ENCODE measurements at places on chromosomes 2 and 18.

DNA sequence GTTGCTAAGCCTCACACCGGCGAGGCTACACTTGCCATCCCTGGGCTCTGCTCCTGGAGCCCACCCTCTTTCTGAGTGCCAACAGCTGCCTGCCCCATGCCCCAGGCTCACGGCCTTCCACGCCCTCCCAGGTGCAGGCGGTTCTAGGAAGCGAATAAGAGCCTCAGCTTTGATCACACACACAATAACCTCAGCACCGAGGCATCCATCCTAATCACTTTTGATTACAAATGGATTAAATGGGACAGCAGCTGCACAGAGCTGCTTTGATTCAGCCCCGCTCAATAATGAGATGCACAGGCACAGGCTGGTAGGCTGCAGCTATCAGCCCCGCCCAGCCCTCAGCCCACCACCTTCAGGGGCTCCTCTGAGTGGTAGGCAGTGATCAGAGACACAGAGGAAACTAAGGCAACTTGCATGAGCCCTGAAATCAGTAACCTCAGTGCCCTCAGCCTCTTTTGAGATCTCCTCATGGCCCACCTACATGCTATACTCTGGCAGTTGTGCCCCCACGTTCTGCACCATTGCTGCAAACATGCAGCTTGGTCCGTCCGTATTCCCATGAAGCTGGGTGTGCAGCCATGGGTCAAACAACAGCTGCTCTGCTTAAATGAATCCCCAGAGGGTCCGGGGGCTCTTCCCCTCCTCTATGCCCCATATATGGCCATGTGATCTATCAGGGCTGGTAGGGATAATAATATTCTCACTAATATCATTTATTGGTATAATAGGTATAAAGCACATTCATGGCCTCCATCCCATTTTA lies 171.4 kb downstream of the SETBP1 start:
- no peak for DNase-seq

DNA sequence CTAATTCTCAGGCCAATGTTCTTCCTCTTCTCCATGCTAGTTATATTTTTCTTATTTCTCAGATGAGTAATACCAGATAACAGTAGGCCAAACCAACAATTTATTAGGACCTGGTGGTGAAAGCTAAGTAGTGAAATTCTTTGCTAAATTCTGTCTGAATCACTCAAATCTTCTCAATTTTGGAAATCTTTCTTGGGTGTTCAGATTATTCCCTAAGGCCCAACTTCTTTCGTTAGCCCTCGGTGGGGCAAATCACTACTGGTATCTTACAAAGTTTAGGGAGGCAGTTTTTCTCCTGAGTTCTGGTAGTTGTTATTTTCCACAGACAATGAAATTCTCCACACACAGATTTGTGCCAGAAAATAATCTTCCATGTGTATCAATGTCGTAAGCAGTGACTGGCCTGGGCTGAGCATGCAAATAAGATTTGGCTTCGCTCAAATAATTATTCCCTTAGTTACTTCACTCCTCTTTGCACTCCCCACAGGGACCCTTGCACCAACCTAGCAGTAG lies 443.5 kb upstream of the SLC14A2 start:
- DNase-seq, result peak; percentile 18

DNA sequence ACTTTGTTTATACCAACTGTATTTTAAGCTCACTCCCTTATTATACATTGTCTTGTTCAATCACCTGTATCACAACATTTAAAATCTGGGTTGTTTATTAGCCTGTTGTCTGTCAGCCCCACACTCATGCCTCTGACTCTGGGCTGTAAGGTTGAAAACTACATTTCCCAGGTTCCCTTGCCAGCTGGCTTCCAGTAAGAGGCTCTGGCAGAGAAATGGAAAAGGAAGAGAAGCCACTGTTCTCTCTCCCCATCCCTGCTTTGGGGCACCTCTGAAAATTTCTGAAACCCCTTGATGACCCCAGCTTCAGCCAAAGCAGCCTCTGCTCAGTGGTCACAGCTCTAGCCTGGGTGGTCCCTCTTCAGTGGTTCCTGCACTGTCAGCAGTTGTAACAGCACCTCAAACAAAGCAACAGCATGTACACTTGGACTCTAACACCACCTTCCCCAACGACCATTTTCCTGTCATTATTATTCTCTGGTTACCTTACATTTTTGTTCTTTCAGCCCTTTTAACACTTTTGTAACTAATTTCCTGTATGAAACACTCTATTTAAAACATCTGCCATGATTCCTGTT lies 108.9 kb upstream of the LGALSL start:
- DNase-seq, result no peak

GRCh38 chr18:715626-716025 lies 3.2 kb upstream of the ENOSF1 start:
- DNase-seq, result no peak

GRCh38 chr18:24995755-24996154 lies 356.2 kb downstream of the ZNF521 start:
- DNase-seq, result no peak

DNA sequence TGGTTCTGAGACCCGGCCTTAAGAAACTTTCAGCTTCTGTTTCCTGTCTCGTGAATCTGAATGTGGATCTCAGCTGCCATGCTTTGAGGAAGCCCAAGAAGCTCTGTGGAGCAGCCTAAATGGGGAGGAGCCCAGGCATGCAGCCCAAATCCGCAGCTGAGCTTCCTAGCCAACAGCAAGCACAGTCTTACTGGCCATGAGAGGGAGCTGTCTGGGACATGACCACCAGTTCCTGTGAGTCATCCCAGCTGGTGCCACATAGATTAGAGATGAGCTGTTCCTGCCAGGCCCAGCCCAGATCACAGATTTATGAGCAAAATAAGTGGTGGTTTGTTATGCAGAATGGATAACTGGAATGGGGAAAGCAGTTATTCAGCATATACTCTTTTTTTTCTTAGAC lies 224.4 kb upstream of the APCDD1 start:
- DNase-seq, result no peak

DNA sequence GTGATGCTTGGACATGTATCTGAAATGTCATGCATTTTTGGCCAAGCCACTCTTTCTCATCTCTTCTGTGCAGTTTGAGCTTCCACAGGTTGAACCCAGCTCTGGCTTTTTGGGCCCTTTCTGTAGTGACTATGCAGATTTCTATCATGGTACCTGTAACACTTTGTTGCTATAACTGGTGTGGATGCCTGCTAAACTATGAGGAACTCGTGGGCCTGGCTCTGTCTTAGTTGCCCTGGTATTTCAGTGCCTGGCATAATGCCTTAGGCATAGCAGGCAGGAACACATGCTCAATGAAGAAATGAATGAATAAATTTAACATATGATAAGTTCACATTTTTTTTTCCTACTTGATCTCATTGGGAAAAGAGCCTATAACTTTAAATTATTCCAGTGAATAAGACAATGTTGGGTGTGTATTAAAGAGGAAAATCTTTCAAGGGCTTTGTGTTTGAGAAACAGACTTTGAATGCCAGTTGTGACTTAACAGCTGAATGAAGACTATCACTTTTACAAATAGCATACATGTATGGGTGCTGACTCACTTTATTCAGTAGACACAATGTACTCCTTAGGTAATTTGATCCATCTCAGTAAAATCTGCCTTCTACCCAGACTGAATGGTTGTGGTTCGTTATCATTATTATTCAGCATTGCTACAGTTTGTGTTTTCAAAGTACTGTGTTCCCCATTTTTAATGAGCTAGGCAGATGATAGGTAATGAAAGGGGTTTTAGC lies 86.4 kb upstream of the MAP4K3 start:
- no peak for DNase-seq

DNA sequence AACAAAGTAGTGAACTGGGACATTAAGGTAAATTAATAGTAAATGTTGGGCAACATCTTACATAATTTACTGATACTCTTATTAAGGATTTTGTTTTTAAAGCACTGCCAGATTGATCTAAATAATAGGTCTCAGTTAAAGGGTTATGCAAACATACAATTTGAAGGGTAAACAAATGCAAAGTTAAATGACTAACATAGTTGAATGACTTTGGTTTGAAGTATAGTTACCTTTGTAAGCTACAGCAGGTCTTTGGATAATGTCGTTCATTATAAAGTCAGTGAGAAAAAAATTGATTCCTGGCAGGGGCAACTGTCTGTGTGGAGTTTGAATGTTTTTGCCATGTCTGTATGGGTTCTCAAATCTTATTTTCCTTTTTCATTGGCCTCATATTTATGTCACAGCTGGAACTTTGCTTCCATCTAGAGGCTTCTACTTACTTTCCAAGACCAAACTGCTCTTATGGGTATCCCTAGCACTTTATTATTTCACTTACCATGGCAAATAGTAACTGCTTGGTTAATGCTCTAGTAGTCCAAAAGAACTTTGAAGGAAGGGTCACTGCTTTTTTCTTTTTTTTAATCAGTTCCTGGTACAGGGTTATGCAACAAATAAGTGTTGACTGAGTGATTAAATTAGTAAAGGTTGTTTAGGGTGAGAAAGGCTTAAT lies 107.8 kb downstream of the NBEAL1 start:
- DNase-seq, result no peak

DNA sequence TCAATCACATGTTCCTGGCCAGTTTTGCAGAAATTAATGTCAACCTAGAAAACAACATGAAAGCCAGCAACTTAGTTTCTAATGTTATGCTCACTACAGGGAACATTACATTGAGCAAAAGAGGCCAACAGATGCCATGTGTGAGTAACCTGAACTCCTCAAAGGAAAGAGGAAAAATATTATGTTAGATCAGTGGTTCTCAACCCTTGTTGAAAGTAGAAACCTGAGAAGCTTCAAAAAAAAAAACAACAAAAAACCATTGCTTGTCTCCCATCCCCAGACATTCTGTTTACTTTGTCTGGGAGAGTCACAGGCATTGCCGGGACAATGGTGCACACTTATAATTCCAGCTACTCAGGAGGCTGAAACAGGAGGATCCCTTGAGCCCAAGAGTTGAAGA lies 57.7 kb downstream of the METTL4 start:
- DNase-seq, result no peak

DNA sequence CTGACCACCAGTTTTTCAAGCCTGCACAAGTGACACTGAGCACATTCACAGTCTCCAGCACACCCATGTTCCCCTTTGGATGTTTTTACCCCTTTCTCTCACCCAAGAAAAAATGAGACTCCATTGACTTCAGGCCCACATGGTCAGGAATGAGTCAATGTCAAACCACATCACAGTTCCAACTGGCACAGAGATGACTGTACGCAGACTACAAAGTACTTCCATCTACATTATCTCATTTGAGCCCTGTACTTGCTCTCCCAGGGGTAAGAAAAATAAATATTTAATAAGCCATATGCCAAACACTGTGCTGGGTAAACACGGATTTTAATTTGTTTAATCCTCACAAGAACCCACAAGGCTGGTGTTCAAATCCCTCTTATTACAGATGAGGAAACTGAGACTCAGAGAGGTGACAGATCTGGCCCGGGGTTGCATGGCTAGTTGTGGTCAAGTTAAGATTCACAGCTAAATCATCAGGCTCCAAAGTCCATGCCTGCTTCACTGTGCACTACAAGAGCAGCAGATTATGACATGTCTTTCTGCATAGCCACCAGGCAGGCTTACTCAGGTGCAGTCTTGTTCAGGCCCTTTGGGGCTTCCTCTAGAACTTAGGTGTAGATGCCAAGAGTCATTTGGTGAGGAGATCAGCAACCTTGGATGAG lies 106.1 kb downstream of the TXNL1 start:
- no peak for DNase-seq

DNA sequence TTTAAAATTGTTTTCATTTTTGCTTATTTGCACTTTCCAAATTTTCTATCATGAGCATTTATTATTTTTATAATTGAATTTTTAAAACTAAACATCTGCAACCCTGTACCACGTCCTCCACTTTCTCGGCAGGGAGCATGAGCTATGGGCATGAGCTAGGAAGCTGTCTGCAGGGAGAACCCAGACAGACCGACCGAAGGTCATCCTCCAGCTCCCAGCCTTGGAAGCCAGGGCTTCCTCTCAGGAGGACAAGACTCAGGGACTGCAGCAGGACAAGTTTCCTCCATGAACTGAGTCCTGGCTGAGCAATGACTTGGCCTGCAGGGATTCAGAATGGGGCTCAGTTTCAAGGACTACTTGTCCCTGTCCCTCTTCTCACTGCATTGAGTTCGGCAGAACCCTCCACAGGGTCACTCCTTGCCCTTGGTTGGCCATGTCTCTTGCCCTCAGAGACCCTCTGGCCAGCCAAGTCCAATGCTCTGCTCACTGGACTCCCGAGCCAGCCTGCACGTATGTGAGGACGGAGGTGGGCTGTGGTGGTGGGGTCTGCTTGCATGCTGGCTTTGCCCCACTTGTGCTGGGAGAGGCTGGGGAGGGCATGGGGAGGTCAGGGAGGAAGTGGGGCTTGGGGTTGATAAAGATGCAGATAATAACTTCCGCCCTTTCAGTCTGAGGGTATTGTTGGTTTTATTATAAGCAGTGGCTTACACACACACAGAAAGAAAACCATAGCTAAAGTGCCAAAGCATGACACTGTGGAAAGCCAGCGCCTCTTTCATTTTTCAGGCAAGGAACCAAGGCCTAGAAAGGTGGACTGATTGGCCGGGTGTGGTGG lies 6.6 kb downstream of the NMUR1 start:
- DNase-seq, result no peak

DNA sequence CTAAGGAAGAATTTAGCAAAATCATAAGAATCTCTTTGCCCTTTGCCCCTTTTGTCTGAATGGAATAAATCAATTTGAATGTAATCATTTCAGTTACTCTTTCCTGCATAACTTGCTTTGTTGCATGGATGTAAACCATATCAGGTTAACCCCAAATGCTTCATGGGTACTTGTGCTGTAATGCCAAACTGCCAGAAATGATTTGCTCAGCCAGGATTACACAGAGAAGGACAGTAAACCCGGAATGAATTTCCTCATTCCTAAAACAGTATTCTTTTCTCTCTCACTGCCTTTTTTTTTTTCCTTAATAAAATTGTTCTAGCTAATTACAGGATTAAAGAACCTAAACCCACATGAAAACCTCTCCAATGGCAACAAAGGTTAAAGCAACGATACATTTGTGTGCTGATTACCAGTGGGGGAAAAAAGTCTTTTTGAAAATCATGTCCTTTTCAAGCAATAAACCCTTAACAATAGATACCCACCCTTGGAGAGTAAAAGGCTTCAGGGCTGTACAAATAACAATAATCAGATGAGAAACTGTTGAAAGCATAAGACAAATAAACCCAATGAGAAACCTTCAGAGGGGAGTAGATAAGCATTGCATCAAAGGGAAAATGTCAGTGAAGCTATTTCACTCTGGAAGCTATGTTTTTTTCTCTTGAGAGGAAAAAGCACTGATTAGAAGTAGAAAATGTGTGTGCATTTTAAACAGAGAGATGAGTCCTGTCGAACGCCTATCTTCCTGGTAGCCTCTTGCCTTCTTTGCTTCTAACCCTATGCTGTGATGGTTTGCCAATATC lies 275.3 kb downstream of the CDH2 start:
- DNase-seq, result no peak

DNA sequence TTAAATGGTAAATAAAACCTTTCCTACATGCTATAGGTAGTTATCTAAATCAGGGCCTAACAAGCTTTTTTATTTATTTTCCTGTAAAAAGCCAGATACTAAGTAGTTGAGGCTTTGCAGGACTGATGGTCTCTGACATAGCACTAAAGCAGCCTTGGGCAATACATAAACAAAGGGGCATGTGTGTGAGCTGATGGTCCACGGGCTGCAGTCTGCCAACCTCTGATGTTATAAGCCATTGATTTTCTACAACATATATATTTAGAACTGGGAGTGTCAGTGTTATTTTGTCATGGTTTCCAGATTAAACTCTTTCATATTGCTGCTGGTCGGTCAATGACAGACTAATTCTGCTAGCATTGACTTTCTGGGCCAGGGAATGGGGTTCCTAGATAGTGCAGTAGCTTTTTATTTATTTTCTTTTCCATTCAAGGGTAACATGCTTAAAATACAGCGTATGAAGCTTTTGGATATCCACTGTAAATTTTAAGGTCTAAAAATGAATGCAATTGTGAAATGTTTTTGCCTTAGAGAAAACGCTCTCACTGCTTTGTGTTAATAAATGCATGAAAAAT lies 134.0 kb downstream of the NEDD4L start:
- no peak for DNase-seq
